ENCODE measurements at places on chromosomes 3 and 15.

DNA sequence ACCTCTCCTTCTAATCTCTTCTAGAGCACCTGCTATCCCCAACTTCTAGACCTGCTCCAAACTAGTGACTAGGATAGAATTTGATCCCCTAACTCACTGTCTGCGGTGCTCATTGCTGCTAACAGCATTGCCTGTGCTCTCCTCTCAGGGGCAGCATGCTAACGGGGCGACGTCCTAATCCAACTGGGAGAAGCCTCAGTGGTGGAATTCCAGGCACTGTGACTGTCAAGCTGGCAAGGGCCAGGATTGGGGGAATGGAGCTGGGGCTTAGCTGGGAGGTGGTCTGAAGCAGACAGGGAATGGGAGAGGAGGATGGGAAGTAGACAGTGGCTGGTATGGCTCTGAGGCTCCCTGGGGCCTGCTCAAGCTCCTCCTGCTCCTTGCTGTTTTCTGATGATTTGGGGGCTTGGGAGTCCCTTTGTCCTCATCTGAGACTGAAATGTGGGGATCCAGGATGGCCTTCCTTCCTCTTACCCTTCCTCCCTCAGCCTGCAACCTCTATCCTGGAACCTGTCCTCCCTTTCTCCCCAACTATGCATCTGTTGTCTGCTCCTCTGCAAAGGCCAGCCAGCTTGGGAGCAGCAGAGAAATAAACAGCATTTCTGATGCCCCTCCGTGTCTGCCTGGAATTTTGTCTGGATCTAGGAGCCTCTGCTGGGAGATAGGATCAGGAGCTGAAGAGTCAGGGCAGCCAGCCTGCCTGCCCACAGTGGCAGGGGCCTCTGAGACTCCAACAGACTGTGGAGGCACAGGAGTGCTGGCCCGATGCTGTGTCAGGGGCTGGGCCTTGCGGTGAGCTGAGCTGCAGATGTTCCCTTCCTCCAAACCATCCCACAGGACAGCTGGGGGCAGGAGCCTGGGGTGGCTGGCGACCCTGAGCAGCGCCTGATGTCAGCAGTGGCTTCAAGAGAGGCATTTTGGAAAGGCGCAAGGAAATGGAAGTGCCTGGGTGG lies 3.0 kb downstream of the ISLR start:
- DNase-seq = no peak

DNA sequence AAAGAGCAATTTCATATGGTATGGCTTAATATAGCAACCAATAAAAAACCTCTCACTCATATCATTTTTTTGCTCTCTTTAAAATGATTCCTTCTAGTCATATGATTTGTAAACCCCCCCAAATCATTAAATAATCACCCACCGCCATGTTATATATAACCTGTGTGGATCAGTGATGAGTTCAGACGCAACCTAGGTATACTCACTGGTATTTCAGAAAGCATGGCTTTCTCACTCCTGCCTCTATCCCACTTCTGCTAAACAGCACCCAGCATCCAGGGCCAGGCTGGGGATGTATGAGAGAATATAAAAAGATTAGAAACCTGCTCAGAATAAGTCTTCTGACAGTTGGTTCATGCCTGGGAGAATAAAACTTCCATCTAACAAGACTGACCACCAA lies 172.3 kb upstream of the PRICKLE2 start:
- no peak for DNase-seq

DNA sequence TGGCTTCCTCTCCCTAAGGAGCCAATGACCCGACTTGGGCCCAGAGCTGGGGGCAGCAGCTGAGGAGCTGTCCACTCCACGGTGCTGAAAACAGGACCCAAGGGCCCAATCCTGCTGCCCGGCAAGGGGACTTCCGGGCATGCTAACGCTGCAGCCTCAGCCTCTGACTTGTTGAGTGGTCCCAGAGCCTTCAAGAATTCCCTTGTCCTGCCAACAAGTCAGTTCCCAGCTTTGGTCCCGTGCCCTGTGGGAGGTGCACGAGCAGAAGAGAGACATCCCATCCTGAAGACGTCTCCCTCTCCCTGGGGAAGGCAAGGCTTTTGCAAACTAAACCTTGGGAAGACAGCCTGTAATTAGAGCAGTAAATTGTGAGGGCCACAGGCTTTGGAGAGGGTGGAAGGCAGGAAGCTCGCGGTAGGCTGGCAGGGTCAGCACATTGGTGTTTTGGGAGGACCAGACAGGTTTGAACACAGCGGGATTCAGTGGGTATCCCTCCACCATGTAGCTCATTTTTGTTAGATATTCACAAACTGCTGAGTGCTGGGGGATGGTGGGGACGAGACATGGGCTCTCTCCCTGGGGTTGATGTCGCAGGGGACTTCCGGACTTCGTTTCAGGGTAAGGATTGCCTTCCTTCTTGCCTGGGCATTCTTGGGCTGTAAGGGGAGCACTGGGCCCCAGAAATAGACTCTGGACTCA lies 29.8 kb upstream of the PRR23E start:
- no peak for DNase-seq

DNA sequence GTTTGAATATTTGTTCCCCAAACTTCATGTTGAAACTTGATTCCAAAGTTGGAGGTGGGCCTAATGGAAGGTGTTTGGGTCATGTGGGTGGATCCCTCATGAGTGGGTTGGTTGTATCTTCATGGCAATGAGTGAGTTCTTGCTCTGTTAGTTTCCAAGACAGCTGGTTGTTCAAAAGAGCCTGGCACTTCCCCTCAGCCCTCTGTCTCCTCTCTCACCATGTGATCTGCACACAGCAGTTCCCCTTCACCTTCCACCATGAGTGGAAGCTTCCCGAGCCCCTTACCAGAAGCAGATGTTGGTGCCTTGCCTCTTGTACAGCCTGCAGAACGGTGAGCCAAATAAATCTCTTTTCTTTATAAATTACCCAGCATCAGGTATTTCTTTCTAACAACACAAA lies 327.1 kb upstream of the SLCO3A1 start:
- no peak for DNase-seq

DNA sequence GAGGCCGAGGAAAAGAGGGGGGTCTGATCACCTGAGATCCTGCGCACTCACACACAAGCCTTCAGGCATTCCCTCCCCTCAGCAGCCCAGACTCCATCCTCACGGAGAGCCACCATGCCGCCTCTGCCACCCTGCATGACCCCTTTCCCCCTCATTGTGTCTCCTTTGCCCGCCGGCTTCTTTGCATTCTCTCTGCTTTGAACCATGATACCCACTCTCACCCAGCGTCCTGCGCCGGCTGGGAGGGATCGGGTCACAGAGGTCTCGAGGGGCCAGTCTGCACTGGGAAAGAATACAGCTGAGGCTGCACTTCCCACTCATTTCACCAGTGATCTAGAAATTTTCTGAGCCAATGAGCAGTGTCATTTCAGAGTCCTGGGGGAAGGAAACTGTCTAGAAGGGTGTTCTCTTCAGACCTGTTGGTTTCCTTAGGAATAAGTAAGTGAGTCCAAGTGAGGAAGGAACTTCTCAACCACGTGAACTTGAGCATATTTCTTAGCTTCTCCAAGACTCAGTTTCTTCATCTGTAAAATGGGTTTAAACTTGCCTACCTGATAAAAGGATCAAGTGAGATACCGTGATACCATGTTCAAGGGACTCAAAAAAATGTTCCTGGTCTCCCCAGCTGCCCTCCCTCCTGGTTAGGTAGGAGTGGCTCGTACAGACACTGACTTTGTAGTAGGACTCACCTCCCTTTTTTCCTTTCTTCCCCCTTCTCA lies 96.7 kb downstream of the TOP2B start:
- DNase-seq = no peak

DNA sequence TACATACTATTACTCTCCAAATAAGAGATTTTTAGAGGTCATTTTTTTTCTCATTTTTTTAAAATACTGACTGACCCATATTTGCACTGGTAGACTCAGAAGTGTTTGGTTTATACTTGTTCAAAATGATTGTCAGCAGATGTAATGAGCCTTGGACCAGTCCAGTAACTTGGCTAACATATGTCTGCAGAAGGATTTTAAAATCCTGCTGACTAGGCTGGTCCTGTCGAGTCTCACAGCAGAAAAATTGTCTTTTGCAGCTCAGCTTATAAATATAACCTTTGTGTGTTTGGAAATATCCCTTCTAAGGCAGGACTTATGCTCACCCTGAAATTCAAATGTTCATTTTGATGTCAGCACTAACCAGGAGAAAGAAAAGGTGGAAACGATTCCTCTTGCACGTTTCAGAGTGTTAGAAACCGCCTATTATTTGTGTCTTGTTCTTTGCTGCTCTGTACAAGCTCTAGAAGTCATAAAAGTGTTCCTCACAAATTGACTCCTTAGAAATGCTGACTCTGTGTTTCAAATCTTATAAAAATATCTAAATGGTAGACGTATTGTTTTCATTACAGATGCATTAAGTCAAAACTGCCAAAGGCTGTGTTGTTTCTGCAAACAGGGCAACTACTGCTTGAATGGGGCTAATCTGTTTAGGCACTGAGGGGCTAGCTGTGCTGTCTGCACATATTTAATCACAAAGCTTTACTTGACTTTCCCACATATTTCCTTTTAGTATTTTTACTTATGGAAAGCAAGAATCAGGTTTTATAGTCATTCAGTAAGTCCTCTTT lies 95.3 kb downstream of the CHL1 start:
- no peak for DNase-seq

DNA sequence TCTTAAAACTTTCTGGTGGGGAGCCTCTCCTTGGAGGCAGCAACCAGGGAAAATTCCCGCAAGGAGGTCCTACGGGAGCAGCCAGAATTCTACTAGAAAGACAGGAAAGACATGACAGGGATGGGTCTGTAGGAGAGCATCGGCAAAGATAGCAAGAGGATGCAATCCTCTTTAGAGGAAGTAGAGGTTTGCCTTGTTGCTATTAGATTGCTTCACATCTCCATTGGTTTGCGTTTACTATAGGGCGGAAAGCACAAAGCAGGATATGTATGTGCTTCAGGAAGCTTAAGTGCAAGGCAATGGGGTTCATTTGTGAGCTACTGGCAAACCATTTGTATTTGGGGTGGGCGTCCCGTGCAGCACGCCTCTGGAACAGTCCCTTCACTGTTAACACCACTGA lies 193.0 kb downstream of the RORA start:
- no peak for DNase-seq

DNA sequence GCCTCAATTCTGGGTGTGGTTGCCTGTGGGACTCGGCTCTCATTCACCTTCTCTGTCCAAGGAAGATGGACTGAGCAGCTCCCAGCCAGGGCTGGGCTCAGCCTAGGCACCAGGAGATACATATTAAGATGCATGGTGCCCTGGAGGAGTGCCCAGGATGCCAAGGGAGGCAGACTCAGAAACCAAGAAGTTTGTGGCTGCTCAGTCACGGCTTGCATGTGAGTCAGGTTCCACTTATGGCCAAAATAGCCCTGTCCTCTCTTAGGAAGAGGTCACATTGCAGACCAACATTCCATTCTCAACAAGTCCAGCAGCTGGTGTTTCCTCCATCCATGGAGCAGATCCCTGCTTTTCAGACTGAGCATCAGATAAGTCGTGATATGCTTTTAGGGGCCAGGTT lies 21.8 kb downstream of the CDCP1 start:
- DNase-seq = no peak

DNA sequence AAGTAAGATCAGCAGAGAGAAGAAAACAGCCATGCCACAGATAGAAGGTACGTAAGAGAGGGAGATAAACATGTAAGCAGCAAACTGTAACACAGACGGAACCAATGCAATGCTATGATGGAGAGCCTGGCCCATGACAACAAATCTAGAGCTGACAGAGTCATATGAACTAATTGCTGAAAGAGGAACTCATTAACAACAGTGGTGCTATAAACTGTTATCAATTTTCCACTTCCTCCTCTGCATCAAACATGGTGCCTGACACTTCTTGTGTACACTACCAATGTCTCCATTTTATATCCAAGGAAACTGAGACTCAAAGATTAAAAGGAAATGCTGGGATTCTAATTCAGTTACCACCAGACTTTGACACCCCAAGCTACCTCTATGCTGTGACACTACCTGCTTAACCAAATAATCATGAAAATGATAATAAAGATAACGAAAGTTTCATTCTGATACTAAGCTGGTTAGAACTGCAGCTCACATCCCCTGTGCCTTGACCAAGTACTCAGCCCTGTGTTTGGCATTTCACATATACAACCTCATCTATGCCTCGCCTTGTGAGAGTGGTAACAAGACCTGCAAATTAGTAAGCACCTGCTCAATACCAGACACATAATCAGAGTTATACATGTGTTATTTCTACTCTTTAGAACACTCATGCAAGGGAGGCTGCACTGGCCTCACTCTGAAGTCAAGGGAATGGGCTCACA lies 79.3 kb downstream of the ANO10 start:
- no peak for DNase-seq

- no peak for DNase-seq
Observed at GRCh38 chr3:80234706-80235105, 466.9 kb upstream of the ROBO1 start.

GRCh38 chr15:87619161-87619960 lies 637.2 kb downstream of the NTRK3 start:
- DNase-seq = no peak

- no peak for DNase-seq
Observed at GRCh38 chr15:40075298-40076044, 33.2 kb downstream of the BMF start.

DNA sequence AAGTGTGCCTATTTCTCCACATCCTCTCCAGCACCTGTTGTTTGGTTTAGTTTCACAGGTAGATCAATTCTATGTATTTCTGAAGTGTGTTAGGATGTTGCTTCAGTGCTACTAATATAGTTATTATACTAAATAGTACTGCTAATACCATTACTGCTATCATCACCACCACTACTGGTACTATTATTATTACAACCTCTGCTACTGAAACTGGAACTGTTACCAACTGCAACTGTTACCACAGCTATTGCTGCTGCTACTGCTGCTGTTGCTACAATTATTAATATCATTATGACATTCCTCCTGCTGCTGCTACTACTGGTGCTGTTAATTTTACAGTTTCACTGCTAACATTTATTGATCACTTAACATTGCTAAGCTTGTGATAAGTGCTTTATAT lies 8.3 kb upstream of the LMOD3 start:
- no peak for DNase-seq

- DNase-seq = no peak
Observed at GRCh38 chr3:99929745-99930139, 112.1 kb downstream of the CMSS1 start.

GRCh38 chr15:53759411-53759931 lies at the start of gene WDR72:
TSS of gene WDR72 (minus strand) at chr15:53759663. CDS start at chr15:53733149, 26,514 bp downstream.
- no peak for DNase-seq

GRCh38 chr3:25895443-25895842 lies 105.6 kb downstream of the OXSM start:
- DNase-seq = no peak

- no peak for DNase-seq
Observed at GRCh38 chr3:119873646-119874045, 91.7 kb downstream of the NR1I2 start.

- DNase-seq = no peak
Observed at GRCh38 chr3:156793851-156794250, 32.3 kb upstream of the LEKR1 start.

GRCh38 chr3:179991883-179992282 lies 44.9 kb downstream of the PEX5L start:
- no peak for DNase-seq

GRCh38 chr3:182521339-182521738 lies 272.0 kb upstream of the ATP11B start:
- no peak for DNase-seq
